MM.1S (cell line): ENCODE measurements at places on chromosomes 1 and 21.

GRCh38 chr1:65065524-65066418 is 82.2 kb upstream of the AK4 start:
- DNase-seq: no peak

- DNase-seq: no peak
Observed at GRCh38 chr1:14345946-14346550, 252.4 kb upstream of the KAZN start.

GRCh38 chr1:21666576-21667320 is 2.4 kb downstream of the RAP1GAP start:
- DNase-seq: no peak

GRCh38 chr1:113784104-113784779 is 25.0 kb upstream of the PHTF1 start:
- peak; percentile 72 for DNase-seq

DNA sequence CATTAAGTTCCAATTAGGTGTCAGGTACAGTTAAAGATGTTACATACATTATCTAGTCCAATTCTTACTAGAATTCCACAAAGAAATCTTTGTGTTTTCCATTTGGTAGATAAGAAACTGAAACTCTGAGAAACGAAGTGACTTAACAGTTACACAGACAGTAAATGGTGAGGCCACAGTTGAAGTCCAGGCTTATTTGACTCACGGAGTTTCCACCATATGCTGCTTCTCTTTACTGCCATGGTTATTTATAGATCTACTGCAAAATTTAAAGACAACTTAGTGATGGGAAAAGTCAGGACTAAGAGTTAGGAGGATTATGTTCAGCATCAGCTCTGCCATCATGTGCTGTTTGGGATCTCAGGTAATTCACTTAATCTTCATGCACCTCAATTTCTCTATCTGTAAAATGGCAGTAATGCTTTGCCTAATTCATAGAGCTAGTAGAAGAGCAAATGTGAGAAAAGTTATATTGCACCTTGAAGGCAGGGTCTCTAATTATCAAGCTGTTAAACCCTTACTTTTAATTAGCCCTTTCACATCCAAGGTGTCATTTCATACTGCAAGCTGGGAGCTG is 26.2 kb upstream of the SAMSN1 start:
- DNase-seq: no peak

- DNase-seq: no peak
Observed at GRCh38 chr1:76948846-76949245, 81.6 kb downstream of the ST6GALNAC5 start.

GRCh38 chr1:8604041-8604945 is 213.1 kb downstream of the RERE start:
- peak; percentile 44 for DNase-seq

DNA sequence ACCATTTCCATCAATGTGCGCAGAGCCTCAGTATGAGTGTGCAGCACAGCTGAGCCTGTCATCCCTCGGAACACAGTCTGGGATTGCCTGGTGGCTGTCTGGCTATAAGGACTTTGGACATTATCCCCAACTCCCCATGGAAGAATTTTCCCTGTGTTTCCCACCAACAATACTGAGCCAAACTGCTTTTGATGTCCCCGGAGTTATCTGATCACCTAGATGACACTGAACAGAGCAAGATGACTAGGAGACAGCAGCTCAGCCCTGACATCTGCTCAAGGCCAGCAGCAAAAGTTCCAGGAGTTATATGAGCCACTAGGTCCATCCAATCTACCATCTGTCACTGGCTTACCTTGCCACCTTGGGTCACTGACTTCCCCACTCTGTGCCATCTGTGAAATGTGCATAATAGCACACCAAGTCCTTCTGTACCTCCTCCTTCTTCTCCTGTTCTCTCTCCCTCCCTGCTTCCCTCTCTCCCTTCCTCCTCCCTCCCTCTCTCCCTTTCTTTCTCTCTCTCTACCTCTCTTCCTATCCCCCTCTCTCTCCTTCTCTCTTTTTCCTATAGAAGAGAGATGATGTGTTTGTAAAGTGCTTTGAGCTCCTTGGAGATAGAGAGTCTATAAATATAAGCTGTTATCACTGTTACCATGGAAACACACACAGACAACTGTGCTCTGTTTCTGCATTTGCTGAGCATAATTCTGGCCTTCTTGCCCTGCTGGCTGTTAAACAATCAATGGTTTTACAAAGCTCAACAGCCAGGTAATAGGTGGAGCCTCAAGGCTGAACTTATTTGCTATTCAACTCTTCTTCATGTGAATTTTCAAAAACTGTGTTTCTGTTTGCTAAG is 19.7 kb upstream of the ATP1B1 start:
- no peak for DNase-seq

GRCh38 chr1:28601696-28602095 is 9.6 kb downstream of the RAB42 start:
- peak; percentile 91 for DNase-seq

- no peak for DNase-seq
Observed at GRCh38 chr1:87632232-87632631, 303.6 kb downstream of the LMO4 start.

DNA sequence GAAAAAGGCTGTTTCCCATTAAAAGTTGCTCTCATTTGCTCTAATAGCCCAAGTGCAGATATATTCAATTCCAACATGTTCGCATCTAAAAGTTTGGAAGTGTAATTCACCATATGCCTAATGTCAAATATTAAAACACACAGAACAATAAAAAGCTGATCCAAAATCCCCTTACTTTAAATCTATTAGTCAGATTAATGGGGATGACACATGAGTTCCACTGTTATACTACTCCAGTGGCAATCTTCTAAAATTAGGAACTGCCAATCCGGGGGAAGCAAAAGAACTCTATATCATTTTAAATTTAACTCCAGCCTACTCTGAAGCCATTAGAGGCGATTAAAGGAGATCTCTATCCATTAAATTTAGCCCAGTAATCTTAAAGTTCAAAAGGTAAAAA is 317.1 kb downstream of the NTNG1 start:
- no peak for DNase-seq

GRCh38 chr21:46650476-46651098 is 15.1 kb downstream of the PRMT2 start:
- DNase-seq: no peak
